Uterus (tissue), 4 donors: ENCODE measurements at places on chromosomes 7 and 10. TPM values are rescaled to one million over a fixed set of nuclear protein-coding genes. Genes with fewer than 3 reads are reported as not detected.

The ODAD2 gene
- 2.9 TPM for total RNA-seq

The EN2 gene
- not detected for total RNA-seq

The UPK3B gene
- not detected for total RNA-seq

The TEX36 gene
- not detected for total RNA-seq

The POLR2J3 gene
- total RNA-seq, result 0.77 TPM
